ENCODE measurements at places on chromosomes 13 and 19.

- DNase-seq = no peak
These were observed 124.2 kb downstream of the UQCRFS1 start for GRCh38 chr19:29088761-29089160.

DNA sequence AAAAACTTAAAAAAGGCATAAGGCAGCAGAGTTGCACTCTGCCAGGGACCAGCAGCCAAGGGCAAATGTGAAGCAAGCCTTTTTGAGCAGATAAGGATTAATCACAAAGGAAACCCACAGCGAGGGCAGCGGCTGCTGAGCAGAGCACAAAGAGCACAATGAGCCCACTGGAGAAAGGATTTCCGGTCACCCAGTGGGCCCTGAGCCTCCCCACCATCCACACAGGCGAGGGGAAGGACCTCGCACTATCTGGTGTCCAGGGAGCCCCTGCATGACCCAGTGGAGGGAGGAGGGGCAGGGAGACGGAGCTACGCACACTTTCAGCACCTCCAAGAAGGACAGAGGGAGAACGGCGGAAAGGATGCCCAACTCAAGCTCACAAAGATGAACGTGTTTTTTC, 40.0 kb downstream of the COL4A1 start:
- DNase-seq = no peak

DNA sequence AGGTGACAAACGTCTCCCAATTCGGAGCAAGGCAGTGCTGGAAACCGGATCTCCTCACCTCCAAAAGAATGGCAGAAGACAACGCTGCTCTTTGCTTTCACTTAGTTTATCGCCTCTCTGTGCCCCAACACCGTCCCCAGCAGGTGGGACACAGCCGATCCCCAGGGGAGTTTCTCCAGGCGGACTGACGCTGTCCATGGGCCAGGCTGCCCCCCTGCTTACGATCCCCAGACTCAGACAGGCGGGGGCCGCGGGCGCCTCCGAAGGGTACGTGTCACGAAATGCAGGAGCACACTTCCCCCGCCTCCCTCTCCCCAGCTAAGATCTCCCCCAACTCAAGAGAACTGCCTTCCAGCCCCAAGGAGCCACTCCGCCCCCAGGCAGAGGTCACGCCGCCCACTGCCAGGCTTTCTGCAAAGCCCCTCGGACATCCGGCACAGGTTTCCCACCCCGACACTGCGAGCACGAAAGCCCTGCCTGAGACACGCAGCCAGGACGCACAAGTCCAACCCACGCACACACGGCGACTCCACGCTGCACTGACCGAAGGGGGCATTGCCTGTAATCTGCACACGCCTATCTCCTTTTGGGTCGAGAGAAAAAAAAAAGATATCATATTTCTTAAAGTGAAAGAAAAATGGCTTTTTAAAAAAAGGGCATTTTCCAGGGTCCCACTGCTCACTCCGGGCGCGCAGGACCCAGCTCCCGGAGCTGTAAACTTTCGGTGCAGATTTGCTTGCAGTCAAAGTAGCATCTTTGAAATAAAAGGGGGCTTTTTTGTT, 2.0 kb downstream of the SPRY2 start:
- DNase-seq = no peak

DNA sequence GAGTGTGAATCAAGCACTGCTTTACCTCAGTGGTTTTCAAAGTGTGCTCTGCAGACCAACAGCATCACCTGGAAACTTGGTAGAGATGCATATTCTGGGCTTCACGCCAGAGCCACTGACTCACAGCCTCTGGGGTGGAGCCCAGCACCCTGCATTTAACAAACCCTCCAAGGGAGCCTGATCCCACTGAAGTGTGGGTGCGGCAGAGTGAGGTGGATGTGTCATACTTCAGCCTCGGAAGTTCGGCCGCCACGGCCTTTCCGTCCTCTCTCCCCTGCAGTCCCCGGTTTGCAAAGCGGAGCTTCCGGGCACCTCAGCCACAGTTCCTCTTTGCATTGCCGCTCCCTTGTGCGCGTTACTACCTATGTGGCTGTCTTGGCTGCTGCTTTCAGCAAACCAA, 33.3 kb upstream of the MICU2 start:
- no peak for DNase-seq

GRCh38 chr19:30870876-30871275, 478.4 kb downstream of the TSHZ3 start:
- no peak for DNase-seq

GRCh38 chr13:112625698-112626097, 37.7 kb upstream of the TUBGCP3 start:
- DNase-seq = no peak

DNA sequence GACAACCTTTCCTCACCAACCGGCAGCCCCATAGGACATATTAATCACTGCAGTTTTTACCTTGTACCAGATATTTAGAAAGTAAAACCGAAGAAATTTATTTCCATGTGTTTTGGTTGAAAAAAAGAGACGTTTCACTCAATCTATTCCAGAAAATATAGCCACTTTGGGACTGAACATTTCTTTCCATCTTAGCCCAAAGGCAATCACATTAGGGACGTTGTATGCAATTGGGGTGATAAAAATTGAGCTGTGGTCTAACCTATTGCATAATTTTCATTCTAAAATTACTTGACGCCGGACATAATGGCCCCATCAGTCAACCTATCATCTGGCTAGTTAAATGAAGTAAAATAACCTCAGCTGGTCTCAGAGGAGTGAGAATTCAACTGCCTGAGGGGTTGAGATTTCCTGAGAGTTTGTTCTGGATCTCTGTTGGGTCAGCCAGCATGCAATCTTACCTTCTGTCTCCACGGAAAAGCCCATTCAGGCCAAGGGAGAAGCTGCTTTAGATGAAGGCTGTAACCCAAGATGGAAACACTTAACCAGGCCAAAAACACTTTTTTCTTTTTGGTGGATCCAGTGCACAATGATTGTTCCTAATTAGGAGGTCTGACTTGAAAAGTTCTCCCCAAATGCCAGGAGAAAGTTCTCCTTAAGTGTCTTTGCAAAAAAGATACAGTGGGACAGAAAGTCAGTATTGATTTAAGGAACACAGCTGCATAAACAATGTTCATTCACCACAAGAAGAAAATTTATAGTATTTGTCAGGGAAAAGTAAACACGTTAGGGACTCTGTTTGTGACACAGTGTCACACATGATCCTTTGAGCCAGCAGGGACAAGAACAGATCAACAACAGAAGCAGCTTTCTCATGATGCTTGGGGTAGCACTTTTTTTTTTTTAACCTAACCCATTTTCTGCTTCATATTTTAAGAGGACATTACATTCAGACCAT, 34.1 kb downstream of the DLEU7 start:
- no peak for DNase-seq

All from stimulated activated CD8-positive, alpha-beta memory T cell treated with anti-CD3 and anti-CD28 coated beads, Interleukin-12 subunit alpha, Interleukin-12 subunit beta, amount 100 ng/mL, for 1 hour (primary cell).